Endothelial cell of umbilical vein (primary cell): ENCODE measurements at places on chromosomes 11 and 22.

DNA sequence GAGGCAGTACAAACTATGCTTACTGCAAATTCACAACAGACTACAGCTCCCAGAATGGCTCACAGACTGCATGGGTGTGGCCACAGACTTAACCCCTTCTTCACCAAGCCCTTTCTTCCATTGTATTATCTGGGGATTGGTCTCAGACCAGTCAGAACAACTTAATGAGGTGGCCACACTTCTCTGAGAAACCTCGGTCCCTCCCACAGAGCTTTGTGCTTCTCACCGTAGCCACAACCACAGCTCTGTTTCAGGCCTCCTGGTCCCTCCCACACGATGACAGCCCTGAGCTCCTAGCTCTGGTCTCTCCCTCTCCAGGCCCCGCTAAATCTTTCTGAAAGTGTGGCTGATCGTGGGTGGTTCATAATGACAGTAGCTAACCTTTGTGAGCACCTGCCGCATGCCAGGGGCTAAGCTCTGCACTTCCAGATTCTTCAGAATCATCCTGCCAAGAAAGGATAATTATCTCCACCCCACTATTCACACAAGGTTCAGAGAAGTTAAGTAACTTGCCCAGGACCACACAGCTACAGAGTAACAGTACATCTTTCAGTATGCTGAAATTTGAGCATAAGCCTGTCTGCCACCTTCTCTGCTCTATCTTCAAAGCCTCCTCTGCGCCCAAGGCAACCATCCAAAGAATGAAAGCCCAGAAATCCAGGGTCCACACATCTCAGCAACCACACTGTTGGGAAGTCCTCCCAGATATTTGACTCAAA is 5.4 kb downstream of the PDE2A start:
- no peak for DNase-seq

- peak; percentile 57 for DNase-seq
Observed at GRCh38 chr22:30262917-30263741, 3.5 kb downstream of the OSM start.

DNA sequence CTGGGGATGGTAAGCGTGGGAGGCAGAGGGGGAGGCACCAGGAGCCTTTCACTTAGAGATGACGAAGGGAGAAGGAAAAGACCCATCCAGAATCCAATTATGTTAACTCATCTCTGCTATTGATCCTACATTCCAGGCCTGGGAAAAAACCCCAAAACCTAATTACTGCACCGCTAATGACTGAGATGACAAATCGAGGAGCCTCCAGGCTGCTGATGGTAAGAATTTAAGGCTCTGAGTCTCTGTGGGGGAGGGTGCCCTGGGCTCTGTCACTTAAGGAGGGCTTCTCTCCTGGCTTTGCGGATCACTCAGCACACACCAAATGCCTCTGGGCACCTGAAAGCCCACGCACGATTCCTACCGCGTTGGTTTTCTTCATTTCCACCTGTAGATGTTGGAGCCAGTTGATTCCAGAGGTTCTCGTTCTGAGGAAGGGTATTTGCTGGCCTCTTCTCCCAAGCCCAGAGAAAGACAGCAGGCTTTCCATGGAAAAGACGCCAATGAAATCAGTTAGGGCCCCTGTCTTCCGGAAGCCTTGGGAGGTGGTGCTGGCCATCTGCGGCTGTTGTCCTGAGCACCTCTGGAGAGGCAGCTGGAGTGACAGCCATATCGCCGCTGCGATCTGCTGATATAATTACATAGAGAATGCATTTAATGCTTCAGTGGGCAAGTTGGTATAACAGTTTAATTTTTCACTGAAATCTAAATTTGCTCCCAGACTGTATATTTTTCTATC is 751.2 kb downstream of the BRD1 start:
- DNase-seq = no peak

- no peak for DNase-seq
Observed at GRCh38 chr11:60168306-60168705, 14.6 kb downstream of the MS4A6A start.

- peak; percentile 67 for DNase-seq
Observed at GRCh38 chr22:20777420-20778177, 3.7 kb downstream of the SERPIND1 start.
